Spleen (tissue), 13 donors: ENCODE measurements at places on chromosomes 5 and 9. TPM values are rescaled to one million over a fixed set of nuclear protein-coding genes. Genes with fewer than 3 reads are reported as not detected.

The SPATA31A3 gene
- not detected for polyA plus RNA-seq

DNA sequence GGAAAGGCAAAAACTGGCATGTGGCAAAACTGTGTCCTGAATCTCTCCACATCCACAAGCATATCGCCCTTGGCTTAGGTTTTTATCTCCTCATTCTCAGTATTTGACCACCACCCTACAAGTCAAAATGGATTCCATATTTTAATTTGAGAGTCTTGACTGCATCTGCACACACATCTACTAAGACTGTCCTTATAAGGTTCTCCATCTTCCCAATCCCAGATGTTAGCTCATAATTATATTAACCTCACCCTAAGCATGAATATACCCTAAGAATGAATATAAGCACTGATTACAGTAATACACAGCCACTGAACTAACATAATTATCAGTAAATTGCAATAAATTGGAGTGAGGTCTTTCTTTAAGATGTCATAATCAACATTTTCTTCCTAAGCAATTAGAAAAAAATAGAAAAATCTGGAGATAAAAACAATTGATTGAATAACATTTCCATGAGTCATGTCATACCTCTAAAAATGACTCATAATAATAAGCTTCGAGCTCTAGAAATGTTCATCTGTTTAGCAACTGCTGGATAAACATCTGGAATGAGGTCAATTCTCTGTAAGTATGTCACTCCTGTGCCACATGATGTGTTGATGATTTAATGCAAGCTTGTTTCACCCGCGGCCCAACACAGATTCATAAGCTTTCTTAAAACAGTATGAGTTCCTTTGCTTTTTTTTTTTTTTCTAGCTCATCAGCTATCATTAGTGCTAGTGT lies 39.9 kb upstream of the PAM start:
- DNase-seq: no peak

GRCh38 chr9:34996905-34997279 lies 7.3 kb downstream of the DNAJB5 start:
- DNase-seq: no peak

The NCS1 gene
- 1.6 TPM for polyA plus RNA-seq

DNA sequence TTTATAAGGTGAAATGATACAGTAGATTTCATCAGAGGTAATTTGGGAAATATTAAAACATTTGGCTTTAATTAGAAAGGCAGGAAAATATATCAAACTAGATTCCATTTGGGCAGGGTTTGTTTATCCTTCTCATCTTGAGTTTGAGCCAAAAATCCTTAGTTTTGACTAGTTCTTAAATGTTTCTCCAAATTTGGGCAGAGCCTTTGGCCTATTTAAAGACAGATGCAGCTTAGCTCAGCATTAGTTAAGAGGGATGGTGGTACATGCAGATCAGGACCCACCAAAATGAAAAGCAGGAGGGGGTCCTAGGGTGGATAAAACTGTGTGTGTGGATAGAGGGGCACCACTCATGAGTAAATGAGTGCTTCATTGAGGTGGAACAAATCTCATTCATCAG lies 20.3 kb upstream of the ARRDC3 start:
- DNase-seq: no peak

DNA sequence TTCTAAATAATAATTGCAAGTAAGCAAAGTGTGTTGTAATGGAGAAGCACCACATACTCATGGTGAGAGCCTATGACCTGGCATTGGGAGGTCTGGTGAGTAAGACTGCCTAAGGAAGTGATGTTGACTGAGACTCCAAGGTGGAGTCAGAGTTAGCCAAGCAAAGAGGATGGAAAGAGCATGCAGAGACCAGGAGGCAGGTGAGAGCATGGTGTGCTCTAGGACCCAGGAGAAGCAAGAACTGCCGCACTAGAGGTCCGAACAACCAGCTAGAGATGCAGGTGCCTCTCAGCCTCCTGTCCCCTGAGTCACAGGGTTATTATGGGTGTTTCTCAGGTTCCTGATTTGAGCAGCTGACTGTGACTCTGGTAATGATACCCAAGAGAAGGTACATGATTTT lies 27.3 kb downstream of the ANP32B start:
- DNase-seq: no peak
